Activated T-helper 1 cell treated with anti-CD3 and anti-CD28 coated beads, Interleukin-2, amount 50 U/mL, for 16 hours (primary cell): ENCODE measurements at places on chromosomes 1 and 21.
A peak's percentile ranks its signal among the peaks of the same experiment; 100 is the strongest.

DNA sequence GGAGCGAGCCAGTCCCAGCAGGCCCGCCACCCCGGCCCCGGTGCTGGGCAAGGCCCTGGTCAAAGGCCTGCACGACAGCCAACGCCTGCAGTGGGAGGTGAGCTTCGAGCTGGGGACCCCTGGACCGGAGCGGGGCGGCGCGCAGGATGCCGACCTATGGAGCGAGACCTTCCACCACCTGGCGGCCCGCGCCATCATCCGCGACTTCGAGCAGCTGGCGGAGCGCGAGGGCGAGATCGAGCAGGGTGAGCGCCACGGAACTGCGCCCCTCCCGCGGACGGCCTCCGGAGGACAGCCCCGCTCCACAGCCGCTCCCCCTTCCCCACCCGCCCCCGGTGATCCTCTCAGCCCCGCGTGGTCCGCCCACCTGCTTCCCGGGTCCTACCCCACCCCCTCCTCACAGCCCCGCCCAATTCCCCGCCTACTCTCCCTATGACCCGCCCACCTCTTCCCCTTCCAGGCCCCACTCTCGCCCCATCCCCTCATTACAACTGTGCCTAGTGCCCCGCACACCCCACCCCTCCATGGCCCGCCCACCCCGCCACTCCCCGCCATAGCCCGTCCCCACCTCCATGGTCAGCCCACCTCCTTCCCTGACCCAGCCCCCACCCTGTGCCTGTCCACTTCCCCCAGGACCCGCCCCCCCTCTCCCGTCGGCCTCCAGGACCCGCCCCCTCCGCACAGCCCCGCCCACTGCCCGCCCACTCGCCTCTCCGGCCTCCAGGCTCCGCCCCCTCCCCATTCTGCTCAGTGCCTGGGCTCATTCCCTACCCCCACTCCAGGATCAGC, 52.7 kb downstream of the VWA5B1 start:
- DNase-seq, result peak; percentile 18

- DNase-seq, result no peak
Measured at GRCh38 chr1:109498161-109498801, 4.4 kb downstream of the CYB561D1 start.

GRCh38 chr1:151635479-151636072, 23.7 kb downstream of the SNX27 start:
- no peak for DNase-seq

DNA sequence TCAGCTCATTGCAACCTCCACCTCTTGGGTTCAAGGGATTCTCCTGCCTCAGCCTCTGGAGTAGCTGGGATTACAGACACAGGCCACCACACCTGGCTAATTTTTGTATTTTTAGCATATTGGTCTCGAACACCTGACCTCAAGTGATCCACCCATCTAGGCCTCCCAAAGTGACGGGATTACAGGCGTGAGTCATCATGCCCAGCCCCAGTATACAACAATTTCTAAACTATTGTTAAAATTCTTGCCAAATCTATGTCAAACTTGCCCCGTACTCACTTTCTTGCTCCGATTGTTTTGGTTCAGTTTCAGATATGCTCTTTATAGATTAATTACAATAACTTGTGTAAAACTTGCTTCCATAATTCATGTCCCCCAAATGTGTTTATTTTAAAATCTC, 4.1 kb downstream of the RGS18 start:
- DNase-seq, result no peak

DNA sequence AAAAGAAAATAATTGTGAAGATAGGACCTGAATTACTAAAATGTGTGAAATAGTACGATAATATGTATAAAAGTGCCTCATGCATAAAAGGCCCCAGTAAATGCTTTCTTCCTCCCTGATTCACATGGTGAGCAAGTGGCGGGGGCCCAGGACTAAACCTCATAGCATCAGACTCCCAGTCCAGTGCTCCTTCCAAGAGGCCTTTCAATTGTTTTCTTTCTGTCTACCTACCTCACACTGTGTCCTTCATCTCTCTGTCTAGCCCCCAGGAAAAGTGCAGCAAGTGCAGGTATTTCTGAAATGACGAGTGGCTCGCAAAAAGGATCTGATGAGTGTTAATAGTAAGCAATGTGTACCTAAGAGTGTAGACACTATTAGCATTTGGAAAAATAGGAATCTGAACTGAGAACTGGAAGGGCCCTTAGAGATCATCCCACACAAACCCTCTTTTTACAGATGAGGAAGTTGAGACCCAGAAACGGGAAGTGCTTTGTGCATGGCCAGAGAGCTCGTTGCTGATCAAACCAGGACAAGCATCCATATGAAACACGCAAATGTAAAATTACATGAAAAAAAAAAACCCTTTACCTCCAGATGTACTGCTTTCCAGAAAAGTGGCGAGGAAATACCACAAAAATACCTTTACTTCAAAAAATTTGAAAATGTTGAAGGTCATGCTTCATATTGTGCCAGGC, 118.2 kb upstream of the HOOK1 start:
- DNase-seq, result no peak

DNA sequence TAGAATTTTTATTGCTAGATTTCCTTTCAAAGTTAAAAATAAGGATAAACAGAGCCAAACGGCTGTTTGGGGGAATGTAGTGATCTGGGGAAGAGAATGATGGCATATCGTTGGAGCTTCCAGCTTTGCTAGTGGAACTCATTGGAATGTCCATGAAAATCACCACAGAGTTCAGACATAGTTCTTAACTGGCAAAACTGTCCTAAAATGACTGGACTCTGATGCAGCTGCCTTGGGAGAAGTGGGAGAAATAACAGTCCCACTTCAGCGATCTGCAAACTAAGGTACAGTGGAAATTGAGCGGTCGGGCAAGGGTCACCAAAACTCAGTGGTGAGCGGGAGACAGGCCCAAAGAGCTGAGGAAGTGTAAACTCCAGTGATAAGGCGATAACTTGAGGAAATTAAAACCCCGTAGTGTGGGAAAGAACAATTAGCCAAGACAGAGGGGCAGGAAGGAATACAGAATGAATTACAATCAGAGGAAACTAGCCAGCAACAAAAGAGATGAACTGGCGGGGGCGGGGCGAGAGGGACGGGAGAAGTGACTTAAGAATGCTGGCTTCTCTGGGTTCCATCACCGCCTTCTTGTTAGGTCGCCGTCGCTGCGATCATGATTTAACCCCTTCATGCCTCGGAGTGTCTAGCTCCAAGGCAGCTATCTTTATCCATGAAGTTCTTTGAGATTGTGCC, 89.8 kb upstream of the ARHGAP29 start:
- no peak for DNase-seq

- no peak for DNase-seq
Measured at GRCh38 chr1:236451796-236452373, 57.8 kb downstream of the EDARADD start.

- no peak for DNase-seq
Measured at GRCh38 chr21:46413365-46413696, 45.4 kb upstream of the DIP2A start.

DNA sequence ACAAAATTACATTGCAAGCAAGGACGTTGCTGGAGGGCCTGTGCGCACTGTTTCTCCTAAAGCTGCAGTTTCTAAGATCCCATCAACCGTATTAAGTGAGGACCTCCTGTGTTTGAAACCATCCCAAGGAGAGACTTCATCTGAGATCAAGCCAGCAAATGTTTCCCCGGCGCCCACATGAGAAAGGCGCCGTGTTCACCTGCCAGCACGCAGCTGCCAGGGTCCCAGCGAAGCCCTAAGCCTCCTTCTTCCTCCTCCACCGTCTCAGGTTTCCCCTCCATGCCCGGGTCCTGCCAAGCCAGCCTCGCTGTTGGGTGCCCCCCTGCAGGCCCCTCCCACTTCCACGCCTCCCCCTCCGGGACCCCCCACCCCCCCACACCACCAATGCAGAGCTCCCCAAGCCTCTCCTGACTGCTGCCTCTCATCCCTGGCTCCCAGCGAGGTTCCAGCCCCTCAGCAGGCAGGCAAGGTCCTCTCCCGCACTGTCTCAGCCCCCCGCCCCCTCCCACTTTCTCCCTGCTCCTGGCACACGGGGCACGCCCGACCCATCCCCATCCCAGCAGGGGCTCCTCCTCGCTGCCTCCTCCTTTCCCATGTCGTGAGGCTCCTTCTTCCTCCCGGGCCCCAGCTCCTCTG, 8.6 kb upstream of the TFF1 start:
- no peak for DNase-seq

DNA sequence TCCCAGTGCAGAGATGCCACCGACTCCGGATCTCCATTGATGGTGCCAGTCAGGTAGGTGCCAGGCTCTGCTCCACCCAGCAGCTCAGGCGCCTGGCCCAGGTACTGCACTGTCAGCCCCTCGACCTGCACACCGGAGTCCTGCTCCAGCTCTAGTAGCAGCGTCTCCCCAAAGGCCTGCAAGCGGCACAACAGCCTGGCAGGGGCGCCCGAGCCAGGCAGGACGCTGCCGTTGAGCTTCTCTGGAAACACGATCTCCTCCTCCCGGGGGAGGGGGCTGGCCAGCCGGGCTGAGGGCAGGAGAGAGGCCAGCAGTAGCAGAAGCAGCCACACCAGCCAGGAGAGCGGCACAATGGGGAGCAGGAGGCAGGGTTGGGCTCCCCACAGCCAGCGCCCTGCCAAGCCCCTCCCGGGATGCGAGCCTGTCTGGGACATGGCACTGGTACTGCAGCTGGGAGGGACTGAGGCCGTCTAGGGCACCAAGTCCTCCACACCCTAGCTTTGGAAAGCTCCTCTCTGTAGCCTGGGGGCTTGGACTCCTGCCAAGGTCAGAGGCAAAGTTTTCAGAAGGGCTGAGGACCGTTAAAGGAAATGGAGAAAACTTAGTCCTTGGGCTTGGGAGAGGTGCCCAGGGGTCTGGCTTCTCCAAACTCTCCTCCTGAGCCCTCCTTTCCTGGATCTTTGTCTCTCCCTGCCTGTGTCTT, 509 bp downstream of the ADAMTS4 start:
- no peak for DNase-seq

DNA sequence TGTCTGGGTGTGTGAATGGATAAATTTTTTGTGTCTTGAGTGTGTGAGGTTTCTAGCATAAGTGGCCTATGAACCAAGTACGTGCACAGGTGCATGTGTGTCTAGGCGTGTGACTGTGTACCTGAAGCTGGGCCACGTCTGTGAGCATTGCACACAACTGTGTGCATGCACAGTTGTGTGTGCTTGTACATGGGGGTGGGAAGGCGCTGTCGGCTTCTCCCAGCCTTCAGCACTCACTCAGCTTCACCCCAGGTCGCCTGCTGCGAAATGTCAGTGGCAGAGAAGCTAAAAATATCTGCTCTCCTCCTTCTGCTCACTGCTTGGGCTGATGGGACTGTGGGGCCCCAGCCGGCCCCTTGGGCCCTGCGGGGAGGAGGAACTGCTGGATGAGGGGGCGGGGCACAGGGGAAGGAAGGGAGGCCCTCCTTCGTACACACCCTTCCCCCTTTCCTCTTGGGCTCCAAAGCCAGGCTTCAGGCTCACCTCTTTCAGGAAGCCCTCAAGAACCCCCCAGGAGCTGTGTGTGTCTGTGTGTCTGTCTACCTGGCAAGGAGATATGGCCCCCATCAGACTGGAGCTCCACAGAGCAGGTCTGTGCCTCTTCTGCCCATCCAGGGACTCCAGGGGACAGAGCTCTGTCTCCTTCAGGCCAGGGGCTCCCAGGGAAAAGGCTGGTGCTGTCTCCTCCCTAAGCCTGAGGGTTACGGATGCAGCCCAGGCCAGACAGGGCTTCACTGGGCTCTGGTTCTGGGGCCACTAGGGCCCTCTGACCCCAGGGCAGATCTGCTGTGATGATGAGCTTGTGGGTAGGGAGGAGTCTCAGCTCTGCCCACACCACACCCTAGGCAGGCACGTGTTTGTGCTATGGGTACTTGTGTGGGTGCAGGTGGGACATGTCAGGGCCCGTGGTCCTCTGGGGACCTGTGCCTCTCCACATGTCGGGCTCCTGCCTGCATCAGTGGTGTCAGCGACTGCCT, 35.6 kb upstream of the WASF2 start:
- no peak for DNase-seq

DNA sequence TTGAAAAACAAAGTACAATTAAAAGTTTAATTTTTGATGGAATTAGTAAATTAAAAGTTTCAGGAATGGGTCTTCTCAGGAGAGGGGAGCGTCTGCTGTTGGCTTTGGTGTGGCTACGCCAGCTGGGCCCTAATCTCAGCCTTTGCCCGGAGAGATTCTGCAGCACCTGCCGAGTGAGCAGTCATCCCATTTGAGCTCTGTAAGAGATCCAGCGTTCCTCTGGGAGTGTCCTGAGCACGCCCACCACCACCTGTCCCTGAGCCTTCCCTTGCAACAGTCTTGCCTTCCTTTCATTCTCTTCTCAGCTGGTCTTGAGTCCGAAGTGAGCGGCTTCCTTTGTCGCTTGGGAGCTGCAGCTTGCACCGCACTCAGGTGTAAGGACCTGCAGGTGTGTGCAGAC, 263.1 kb downstream of the CAMTA1 start:
- DNase-seq, result no peak

DNA sequence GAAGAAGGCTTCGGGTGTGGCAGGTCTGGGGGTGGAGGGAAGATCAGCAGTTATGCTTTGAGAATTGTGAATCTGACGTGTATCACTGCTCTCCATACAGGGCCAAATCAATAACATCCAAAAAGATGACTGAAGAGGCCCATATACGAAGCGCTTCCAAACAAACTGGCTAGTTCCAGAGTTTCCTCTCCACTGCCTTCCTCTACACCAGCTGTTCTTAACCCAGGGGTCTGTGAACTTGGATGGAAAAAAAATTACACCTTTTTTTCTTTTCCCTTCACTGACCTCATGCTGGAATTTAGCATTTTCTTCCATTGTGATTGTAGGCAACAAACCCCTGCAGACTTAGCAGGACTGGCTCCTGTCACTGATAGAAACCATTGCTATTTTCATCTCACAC, 77.1 kb upstream of the NBL1 start:
- no peak for DNase-seq

- DNase-seq, result no peak
Measured at GRCh38 chr1:93180723-93181613, at the start of gene CCDC18. CCDC18 (plus strand) TSS chr1:93180724; CDS start chr1:93183362, 2,638 bp downstream.

DNA sequence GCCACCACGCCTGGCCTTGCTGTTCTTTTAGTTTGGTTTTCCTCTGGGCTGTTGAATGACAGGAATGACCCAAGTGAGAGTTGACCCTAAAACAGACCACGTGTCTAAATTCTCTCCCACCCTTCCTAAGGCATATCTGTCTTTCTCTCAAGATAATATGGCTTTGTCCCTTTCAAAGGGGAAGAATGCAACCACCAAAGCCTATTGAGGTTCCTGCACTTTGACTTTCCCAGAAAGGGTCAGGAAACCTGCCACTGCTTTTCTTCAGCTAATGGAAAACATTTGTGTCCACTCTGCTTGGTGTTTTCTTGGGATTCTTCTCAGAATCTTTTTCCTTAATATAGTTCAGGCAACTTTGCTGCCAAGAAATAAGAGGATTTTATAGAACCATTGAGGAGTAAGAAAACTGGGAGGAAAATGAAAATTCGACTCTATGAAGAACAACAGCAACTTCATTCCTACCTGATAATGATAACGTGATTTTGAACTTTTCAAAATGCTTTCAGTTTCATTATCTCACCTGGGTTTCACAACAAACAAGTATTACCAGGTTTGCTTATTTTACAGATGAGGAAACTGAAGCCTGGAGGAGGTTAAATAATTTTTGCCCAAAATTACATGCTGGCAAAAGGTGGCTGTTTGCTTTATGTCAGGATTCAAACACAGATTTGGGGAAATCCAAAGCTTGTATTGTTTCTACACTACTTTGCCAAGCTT, 6.9 kb downstream of the PLPP3 start:
- no peak for DNase-seq
